ENCODE measurements at places on chromosomes 1 and 21.

DNA sequence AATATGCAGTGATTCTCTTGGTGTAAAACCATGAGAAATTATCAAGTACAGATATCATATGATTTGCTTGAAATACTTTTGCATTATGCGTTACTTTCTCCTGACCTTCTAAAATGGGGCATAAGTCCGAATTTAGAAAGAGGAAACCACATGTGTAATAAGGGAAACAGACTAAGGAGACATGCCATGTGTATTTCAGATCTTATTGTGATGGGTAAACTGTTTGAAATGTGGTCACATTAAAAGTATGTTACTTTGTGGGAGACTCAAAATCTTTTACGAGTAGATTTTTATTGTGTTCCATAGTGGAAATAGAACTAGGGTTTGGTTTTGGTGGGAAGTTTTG is 173.0 kb downstream of the NFIA start:
- H3K27ac ChIP-seq = no peak overlapping the region
- H3K4me3 ChIP-seq = no peak overlapping the region
- H3K36me3 ChIP-seq = no peaks in the 10 kb centered on the region
- DNase-seq = no peak
- no peaks in the 10 kb centered on the region for H3K4me1 ChIP-seq

DNA sequence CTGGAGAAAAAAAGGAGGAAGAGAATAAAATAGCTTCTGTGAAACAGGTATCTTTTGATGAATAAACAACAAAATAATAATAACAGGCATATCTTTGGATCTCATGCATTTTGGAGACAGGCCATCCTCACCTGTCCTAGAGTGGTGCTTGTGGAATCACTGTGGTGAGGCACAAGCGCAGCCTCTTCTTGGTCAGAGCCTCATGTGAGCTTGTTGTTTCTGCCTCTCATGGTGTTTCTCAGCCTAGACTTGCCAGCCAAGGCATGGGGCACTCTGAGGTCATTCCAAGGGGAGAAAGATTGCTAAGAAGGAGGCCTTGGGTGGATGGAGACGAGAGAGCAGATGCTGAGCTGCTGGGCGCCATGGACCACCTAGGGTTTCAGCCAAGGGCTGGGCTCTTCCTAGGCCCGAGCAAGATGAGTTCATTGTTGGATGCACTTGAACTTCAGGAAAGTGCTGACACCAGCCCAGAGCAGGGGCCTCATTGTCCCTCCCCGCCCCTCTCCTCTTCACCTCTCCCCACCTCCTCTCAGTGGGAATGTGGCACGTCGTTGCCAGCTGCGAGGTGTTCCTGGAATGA is 49.5 kb downstream of the ATP5PO start:
- no peaks in the 10 kb centered on the region for H3K27me3 ChIP-seq
- DNase-seq = no peak
- no peaks in the 10 kb centered on the region for H3K36me3 ChIP-seq
- no peak overlapping the region for H3K4me3 ChIP-seq
- no peak overlapping the region for H3K27ac ChIP-seq
- no peaks in the 10 kb centered on the region for H3K4me1 ChIP-seq

DNA sequence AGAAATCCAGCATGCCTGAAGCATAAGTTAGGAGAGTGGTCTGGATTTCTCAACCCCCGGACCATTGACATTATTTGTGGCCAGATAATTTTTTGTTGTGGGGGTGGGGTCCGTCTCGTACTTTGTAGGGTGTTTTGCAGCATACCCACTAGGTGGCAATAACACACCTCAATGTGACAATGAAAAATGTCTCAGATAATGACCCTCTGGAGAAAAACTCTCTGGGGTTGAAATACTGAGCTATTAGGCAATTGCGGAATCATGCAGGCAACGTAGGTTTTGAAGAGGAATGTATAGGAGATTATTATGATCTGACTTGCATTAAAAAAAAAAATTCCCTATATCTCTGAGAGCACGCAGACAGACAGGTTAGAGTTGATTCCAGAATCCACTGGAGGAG is 25.3 kb upstream of the RRP15 start:
- no peaks in the 10 kb centered on the region for H3K27me3 ChIP-seq
- H3K4me1 ChIP-seq = no peaks in the 10 kb centered on the region
- H3K4me3 ChIP-seq = no peak overlapping the region
- H3K27ac ChIP-seq = no peak overlapping the region
- no peaks in the 10 kb centered on the region for H3K36me3 ChIP-seq
- DNase-seq = peak; percentile 5

- no peaks in the 10 kb centered on the region for H3K36me3 ChIP-seq
- peak overlapping the region; percentile 19 for H3K4me3 ChIP-seq
- no peak for DNase-seq
- no peaks in the 10 kb centered on the region for H3K27me3 ChIP-seq
- no peaks in the 10 kb centered on the region for H3K4me1 ChIP-seq
These were observed 245.3 kb upstream of the RUNX1 start for GRCh38 chr21:35294231-35294898.

- no peaks in the 10 kb centered on the region for H3K27me3 ChIP-seq
- DNase-seq = no peak
- H3K4me3 ChIP-seq = peak overlapping the region; percentile 94
- peak overlapping the region; percentile 87 for H3K27ac ChIP-seq
- peaks cover 2% of the 10 kb centered on the region for H3K36me3 ChIP-seq
These were observed 1.3 kb downstream of the ARL8A start for GRCh38 chr1:202143011-202143767.

DNA sequence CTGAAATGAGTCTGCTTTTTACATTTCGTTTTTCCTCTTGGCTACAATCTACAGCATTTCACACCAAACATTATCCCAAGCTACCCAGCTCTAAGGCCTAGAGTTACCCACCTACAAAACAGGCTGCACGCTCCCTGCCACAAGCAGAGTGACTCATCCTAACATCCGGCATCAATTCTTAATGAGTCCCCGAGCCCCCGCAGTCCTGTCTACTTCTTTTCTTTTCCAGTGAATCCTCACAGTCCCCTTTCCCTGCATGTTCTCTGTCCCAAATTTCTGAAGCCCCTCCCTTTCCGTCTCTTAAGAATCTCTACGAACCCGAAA is 650 bp downstream of the PCNX2 start:
- peak overlapping the region; percentile 66 for H3K4me3 ChIP-seq
- no peak for DNase-seq
- peaks cover 7% of the 10 kb centered on the region for H3K27me3 ChIP-seq
- no peaks in the 10 kb centered on the region for H3K4me1 ChIP-seq

DNA sequence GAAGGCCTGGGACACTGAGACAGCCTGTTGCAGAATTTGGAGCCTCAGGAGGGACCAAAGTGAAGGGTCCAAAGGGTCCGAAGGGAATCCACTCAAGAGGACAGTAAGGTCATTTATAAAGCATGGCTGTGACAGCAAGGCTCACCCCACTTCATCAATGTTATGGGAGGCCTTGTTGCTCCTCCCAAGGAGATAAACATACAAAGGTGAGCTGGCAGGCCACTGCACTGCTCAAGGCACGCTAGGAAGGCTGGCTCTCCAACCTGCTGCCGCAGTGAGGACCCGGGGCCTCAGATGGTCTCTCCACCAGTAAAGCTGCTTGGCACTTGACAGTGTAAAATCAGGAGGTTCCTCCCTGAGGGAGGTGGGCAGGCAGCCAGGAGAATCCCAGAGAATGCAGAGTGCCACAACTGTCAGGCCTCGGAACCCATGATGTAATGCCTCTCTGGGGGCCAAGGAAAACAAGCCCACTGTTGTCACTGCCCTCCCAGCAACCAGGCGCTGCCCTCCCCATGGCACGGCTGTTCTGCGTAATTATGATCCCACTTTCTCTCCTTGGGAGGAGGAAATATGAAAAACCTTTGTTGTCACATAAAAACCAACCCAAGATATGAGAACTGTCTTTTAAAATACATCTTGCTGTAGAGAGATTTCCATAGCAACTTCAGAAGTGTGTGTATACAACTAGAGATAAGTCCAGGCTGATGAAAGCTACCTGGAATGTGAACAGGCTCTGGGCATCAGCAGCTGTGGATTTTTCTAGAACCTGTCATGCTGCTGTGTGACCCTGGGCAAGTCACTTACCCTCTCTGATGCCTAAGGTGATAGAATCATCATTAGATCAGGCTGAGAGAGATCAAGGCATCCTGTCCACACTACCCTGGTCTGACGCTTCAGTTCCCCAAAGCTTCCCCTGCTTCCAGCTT is 102.5 kb downstream of the KCNN3 start:
- no peak overlapping the region for H3K4me3 ChIP-seq
- no peaks in the 10 kb centered on the region for H3K36me3 ChIP-seq
- DNase-seq = no peak
- H3K27me3 ChIP-seq = peaks cover 26% of the 10 kb centered on the region
- no peak overlapping the region for H3K27ac ChIP-seq

DNA sequence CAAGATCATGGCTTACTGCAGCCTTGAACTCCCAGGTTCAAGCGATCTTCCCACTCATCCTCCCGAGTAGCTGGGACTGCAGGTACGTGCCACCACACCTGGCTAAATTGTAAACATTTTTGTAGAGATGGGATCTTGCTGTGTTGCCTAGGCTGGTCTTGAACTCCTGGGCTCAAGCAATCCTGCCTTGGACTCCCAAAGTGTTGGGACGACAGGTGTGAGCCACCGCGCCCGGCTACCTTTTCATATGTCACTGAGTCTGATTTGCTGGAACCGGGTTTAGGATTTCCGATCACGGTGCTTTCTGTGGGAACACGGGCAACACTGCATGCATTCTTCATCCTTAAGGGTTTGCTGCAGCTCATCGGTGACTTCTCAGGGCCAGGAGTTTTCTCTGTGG is 32.2 kb upstream of the PCBP3 start:
- no peaks in the 10 kb centered on the region for H3K36me3 ChIP-seq
- no peak overlapping the region for H3K4me3 ChIP-seq
- peaks cover 4% of the 10 kb centered on the region for H3K4me1 ChIP-seq

GRCh38 chr1:169779970-169780369 is 14.7 kb downstream of the METTL18 start:
- H3K27me3 ChIP-seq = peaks cover 3% of the 10 kb centered on the region
- no peaks in the 10 kb centered on the region for H3K36me3 ChIP-seq
- no peaks in the 10 kb centered on the region for H3K4me1 ChIP-seq
- H3K4me3 ChIP-seq = no peak overlapping the region
- no peak overlapping the region for H3K27ac ChIP-seq

- H3K4me1 ChIP-seq = no peaks in the 10 kb centered on the region
- H3K36me3 ChIP-seq = no peaks in the 10 kb centered on the region
- no peak overlapping the region for H3K4me3 ChIP-seq
- no peak overlapping the region for H3K27ac ChIP-seq
- no peaks in the 10 kb centered on the region for H3K27me3 ChIP-seq
These were observed 51.7 kb upstream of the DUSP10 start for GRCh38 chr1:221793439-221794078.

- no peaks in the 10 kb centered on the region for H3K36me3 ChIP-seq
- H3K4me1 ChIP-seq = no peaks in the 10 kb centered on the region
- H3K4me3 ChIP-seq = no peak overlapping the region
- no peak overlapping the region for H3K27ac ChIP-seq
These were observed 59.6 kb downstream of the RUNX1 start for GRCh38 chr21:34989337-34990151.

DNA sequence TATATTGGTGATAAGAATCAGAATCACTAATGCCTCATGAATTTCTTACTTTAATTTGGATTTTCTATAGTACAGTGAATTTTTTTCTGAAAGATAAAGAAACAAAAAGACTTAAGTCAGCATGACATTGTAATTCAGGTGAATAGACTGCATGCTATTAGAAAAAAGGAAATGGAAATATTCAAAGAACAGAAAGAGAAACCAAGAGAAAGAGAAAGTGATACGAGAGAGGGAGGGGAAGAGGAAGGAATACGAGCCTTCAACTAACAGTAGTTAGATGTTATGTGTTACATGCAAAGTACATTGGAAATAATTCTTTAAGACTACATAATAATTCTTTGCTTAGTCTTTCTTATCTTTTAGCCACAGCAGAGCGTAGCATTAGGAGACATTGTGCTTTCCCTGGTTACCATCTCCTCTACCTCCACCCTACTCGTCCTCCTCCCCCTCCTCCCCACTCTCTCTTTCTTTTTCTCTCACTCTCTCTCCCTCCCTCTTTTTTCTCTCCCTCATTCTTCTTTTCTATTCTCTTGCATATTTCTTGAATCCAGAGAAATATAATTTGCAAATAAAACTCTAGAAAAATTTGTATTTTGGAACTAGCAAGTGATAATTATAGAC is 46.4 kb upstream of the ADGRL4 start:
- no peaks in the 10 kb centered on the region for H3K27me3 ChIP-seq
- no peaks in the 10 kb centered on the region for H3K36me3 ChIP-seq
